Inflammatory macrophage (primary cell): ENCODE measurements at places on chromosomes 7 and 10.
A peak's percentile ranks its signal among the peaks of the same experiment; 100 is the strongest.

GRCh38 chr7:88357781-88358525 is 51.3 kb upstream of the STEAP4 start:
- DNase-seq: peak; percentile 63

- no peak for DNase-seq
Observed at GRCh38 chr7:130942211-130942964, 208.4 kb upstream of the KLF14 start.

- DNase-seq: peak; percentile 58
Observed at GRCh38 chr7:29140873-29141468, 5.4 kb downstream of the CPVL start.

- DNase-seq: no peak
Observed at GRCh38 chr7:151063212-151063561, 3.8 kb downstream of the SLC4A2 start.

DNA sequence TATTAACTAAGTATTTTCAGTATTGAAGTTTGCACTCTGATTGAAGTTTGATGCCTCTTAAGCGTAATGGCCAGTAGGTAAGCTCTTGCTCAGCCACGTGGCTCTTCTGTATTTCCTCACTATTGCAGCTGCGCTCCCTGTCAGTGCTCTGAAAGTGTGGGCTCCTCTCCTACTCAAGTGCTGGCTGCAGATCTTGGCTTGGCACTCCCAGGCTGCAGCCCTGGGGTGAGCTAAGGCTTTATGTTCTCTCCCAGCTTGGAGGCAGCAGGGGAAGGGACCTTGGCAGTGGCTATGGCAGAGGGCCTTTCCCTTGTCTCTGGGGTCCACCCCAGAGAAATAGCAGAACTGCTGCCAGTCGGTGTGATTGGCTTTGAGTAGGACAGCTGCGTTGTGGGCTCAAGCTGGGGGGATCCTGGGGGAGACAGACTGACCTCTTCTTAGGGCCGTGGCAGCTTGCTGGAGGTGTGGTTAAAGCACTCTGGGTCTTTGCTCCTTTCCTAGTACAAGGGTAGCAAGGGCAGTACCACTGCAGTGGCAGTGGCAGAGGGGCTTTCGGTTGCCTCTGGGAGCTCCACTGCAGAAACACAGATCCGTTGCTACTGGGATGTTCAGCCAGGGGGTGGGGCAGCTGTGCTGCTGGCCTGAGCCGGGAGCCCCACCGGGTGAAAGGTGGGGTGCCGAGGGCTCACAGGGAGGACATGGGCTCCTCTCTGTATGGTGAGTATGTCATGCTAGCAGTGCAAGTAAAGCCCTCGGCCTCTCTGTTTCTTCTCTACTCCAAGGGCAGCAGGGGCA is 100.5 kb downstream of the GLCCI1 start:
- DNase-seq: no peak

DNA sequence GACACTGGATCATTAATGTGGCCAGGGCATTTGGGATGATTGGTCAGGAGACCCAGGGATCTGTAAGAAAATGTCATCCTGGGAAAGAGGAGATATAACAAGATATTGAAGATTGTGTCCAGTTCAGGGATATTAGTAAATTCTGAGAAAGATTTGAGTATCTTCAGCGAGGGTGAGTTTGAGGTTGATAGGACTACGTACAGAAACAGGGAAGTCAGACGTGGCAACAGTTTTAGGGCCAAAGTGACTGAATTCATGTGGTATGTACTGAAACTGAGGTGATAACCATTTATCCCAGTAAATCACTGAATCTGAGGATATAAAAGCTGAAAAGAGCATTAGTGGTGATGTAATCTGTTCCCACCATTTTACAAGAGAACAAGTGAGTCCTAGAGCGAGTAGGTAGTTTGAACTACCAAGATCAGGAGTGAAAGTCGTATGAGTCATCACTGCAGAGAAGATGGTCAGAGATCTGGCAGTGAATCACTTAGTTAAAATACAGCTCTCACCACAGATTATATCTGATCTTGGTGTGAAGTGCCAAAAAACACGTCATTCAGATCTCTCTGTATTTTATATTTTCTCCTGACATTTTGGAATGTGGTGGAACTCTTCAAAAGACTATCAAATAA is 220.5 kb downstream of the CDK14 start:
- no peak for DNase-seq

GRCh38 chr7:69018200-69018599 is 580.1 kb upstream of the AUTS2 start:
- no peak for DNase-seq

- no peak for DNase-seq
Observed at GRCh38 chr10:133023216-133023843, 64.4 kb upstream of the ADGRA1 start.

DNA sequence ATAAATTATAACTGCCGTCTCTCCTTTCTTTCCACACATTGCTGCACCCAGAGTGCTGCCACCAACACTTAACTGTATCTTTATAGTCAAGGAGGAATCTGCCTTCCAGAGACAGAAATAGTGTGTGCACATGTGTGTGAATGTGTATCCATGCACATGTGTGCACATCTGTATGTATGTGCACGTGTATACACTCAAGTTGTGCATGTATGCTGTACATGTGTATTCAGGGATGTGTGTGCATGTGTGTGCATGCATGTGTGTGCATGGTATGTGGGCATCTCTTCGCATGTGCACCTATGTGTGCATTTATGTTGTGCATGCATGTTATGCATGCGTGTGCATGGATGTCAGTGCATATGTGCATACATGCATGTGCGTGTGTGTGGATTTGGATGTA is 253.3 kb downstream of the KLF6 start:
- DNase-seq: no peak

- no peak for DNase-seq
Observed at GRCh38 chr7:112006071-112006470, 200.1 kb downstream of the DOCK4 start.

DNA sequence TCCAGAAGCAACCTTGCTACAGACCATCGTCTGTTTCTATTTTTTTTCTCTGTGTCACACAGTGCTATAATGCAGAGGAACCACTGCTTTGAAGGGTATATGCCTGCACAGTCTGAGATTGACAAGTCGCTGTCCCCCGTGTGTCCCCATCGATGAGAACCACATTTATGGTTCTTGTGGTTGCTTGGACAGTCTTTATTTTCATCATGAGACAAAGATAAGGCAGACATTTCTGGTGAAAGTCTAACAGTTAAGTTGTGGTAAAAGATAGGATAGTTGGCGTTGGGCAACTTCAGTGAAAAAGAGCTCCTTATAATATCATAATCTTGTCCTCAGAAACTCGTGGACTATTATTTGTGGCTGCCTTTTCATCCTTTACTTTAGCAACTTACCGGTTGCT is 6.3 kb upstream of the AKR1E2 start:
- no peak for DNase-seq

DNA sequence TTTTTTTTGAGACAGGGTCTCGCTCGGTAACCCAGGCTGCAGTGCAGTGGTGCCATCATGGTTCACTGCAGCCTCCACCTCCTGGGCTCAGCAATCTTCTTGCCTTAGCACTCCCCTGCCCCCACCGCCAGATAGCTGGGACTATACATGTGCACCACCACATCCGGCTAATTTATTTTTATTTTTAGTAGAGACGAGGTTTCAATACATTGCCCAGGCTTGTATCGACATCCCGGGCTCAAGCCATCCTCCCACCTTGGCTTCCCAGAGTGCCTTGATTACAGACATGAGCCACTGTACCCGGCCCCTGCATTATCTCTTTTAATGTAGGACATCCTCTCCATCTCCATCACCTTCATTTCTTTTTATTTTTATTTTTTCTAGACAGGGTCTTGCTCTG is 213.3 kb downstream of the CUX1 start:
- no peak for DNase-seq

DNA sequence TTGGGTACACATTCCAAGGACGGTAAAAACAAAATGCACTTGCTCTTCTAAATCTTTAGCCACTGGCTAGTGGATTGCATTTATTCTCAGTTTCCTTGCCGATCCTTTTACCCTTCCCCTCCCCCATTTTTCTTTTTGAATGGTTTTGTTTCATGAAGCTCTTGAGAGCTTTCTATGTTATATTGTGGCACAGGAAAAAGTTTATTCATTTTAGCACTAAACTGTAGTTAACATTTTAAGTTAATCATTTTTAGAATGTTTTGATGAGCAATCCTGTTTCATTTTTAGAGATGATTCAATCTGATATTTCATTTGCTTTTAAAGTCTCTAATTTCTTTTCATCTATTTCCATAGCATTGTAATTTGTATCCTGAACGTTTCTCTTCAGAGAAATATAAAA is 24.0 kb downstream of the ZEB1 start:
- DNase-seq: no peak

- no peak for DNase-seq
Observed at GRCh38 chr10:77279207-77279606, 358.4 kb downstream of the KCNMA1 start.

GRCh38 chr10:29081951-29082685 is 206.8 kb upstream of the LYZL1 start:
- DNase-seq: no peak

GRCh38 chr10:132168571-132169030 is 18.1 kb upstream of the DPYSL4 start:
- DNase-seq: no peak

GRCh38 chr10:110919349-110919931 is at the start of gene SHOC2:
Gene SHOC2 (plus strand): TSS chr10:110919604. CDS start chr10:110964359, 44,755 bp downstream.
- peak; percentile 70 for DNase-seq

DNA sequence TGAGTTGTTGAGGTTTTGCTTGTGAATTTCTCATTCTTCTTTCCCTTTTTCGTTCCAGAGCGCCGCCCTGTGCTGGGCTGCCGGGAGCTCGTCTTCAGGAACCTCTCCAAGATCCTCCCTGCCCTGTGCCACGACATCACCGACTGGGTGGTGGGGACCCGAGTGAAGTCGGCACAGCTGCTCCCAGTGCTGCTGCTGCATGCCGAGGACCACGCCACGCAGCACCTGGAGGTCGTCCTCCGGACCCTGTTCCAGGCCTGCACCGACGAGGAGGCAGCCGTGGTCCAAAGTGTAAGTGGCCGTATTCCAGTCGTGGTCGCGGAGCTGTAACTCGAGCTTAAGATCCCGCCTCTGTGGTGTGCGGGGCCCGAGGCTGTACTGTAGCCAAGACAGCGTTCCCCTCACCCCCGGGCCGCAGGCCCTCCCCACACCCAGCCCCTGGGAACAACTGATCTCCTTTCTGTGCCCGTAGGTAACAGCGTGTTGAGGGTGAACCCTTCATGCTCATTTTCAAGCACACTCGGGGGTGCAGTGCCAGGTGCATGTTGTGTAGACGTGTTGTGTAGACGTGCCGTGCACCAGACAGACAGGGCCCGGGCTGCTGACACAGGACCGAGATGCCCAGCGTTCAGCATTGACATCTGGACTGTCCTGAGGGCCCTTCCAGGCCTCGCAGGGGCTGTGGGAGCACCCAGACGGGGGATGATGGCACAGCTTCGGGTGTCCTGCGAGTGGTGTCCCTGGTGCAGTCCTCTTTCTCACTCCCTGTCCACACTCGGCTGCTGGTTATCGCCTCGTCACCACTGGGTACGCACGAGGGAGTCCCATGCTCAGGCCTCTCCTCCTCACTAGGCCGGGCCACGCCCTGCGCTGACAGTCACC is 27.7 kb upstream of the PRKAR1B start:
- DNase-seq: no peak
